Hepatocyte (in vitro differentiated cells): ENCODE measurements at places on chromosomes 11 and 22.

DNA sequence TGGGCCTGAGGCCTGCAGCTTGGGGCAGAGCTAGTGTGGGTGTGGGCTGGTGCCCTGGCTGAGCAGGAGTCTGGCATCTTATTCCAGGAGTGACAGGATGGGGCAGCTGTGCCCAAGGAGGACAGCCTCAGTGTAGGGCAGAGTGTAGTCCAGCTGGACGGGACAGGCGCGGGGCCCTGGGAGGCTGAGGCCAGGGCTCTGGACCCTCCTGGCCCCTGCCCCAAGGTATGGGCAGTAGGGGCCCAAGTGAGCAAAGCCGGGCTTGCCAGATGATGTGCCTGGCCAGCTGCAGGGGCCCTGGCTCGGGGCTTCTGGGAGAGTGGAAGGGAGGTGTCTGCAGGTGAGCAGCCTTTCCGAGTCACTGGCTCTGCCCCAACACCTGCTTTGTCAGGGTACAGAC is 1190.9 kb downstream of the BRD1 start:
- DNase-seq = no peak

GRCh38 chr11:60334005-60334620 is 7.1 kb downstream of the MS4A6E start:
- peak; percentile 69 for DNase-seq

GRCh38 chr11:57392066-57392762 is 1.8 kb upstream of the PRG2 start:
- no peak for DNase-seq

GRCh38 chr22:18103527-18104269 is 6.9 kb upstream of the TUBA8 start:
- no peak for DNase-seq

GRCh38 chr11:47272706-47273105 is 2.8 kb downstream of the MADD start:
- no peak for DNase-seq

- no peak for DNase-seq
These were observed 219.0 kb downstream of the CASP12 start for GRCh38 chr11:104679258-104679657.

- DNase-seq = no peak
These were observed 52.3 kb downstream of the ZNRF3 start for GRCh38 chr22:28935713-28936112.

DNA sequence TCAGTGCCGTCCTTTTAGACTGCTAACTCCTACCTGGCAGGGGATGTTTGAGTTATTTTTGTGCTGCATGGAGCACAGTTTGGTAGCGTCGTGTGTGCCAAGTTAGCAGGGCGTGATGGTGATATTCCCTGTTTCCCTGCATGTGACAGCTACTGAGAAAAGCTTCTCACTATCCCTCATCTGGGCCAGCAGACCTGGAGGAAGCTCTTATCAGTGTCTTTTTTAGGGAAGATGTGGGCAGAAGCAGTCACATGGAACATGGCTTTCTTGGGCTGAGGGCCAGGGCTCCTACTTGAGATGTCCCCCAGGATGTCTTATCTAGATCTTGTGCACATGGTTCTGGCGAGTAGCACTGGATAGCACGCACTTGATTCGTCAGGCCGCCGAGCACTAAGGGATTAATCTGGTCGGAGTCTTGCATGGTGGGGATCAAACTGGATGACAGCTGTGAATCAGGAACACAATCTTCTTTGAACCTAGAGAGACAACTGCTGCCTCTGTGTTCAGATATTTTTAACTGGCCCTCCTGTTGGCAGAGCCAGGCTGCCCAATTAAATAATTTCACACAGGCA is 33.8 kb downstream of the TECTA start:
- peak; percentile 12 for DNase-seq

DNA sequence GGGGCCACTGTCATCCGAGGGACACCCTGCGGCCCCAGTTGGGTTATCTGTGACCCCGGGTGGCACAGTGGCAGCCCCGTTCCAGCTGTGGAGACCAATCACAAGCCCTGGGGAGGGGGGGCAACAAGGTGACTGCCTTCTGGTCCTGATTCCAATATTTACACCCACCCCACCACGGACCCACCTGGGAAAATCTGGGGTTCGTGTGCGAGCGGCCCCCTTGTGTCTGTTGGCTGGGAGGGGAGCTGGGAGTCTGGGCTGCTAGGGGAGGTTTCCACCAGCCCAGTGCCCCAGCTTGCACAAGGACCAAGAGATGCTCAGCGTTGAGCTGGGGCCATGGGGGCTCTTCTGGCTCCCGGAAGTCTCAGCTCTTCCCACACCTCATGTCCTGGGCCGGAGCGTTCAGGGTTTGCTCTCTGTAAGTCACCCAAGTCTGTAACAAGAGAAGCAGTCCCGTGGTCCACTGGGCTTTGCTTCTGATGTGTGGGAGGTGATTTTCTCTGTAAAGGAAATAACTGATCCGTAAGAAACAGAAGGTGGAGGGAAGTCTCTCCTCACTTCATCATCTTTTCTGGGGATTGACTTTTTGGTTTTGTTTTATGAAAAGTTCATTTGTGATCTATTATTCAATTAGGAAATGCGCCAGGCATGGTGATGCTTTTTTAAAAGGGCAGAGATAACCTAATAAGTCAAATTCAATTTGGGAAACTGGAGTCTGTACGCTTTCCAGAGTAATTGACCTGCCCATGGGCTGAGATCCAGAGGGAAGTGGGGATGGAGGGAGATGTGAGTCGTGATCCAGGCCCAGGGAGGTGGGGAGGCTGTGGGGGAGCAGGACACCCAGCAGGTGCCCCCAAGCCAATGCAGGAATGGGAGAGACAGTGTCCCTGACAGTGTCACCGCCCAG is 22.4 kb upstream of the GAL start:
- DNase-seq = no peak

- DNase-seq = no peak
These were observed 90.8 kb downstream of the TECTA start for GRCh38 chr11:121191818-121192217.

GRCh38 chr11:73478737-73479347 is 102.6 kb downstream of the RELT start:
- DNase-seq = peak; percentile 28

DNA sequence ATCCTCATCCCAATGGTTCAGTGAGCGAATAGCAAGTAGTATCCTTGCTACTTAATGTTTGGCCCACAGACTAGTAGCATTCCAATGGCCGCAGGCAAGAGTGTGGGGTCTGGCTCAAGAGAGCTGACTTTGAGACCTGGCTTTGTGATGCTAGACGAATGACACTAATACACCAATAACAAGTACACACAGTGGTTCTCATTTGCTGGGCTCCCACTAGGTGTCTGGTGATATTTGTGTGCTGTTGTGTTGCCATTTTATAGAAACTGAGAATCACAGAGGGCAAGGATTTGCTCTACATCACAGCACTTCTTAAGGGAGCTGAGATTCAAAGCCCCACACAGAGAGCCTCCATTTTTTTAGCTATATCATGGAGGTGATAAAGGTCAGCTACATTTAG is 351.2 kb downstream of the TENM4 start:
- DNase-seq = no peak

GRCh38 chr11:134518616-134519389 is 106.8 kb upstream of the B3GAT1 start:
- DNase-seq = no peak

DNA sequence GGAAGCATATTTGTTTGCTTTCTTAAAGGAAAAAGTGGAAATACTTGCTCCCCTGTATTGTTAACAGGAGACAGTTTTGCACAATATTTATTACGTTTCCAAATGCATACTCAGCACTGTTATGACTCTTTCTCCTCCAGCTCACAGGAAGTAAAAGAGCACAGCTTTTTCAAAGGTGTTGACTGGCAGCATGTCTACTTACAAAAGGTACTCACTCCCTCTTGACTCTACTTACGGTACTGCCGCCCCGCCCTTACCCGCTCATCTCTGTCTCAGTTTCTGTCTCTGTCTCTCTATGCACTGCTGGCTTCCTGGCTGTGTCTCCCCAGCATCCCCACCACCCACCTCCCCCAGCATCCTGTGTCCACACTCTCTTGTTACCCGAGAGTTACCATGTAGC is 32.2 kb upstream of the MYO18B start:
- no peak for DNase-seq

- DNase-seq = no peak
These were observed 15.5 kb upstream of the DEPDC7 start for GRCh38 chr11:33000181-33000580.

GRCh38 chr22:22061085-22062077 is 78.8 kb upstream of the TOP3B start:
- DNase-seq = peak; percentile 76

DNA sequence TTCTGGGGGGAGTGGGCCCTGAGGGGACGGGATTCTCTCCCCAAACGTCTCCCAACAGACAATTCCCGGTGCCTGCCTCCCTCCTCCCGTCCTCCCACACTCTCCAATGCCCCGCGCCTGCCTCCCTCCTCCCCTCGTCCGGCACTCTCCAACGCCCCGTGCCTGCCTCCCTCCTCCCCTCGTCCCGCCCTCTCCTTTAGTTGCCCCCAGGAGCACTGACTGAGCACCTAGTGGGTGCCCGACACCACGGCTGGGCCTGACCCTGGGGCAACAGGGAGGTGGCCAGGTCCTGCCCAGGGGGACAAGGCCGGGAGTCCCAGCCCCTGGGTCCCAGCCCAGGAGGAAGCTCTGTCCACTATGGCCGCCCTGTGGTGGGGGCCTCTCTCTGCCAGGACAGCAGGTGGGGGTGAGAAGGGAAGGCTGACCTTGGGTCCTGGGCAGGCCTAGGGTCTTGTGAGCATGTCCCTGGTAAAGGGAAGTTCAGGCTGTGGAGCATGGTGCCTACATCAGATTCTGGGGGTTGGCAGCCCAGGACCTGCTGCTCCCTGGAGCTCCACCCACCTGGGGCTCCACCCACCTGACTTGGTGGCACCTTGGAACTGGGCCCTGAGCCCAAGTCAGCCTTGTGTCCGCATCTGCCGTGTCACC is 942.3 kb downstream of the BRD1 start:
- DNase-seq = no peak

GRCh38 chr11:25211635-25212254 is 714.9 kb downstream of the LUZP2 start:
- no peak for DNase-seq

DNA sequence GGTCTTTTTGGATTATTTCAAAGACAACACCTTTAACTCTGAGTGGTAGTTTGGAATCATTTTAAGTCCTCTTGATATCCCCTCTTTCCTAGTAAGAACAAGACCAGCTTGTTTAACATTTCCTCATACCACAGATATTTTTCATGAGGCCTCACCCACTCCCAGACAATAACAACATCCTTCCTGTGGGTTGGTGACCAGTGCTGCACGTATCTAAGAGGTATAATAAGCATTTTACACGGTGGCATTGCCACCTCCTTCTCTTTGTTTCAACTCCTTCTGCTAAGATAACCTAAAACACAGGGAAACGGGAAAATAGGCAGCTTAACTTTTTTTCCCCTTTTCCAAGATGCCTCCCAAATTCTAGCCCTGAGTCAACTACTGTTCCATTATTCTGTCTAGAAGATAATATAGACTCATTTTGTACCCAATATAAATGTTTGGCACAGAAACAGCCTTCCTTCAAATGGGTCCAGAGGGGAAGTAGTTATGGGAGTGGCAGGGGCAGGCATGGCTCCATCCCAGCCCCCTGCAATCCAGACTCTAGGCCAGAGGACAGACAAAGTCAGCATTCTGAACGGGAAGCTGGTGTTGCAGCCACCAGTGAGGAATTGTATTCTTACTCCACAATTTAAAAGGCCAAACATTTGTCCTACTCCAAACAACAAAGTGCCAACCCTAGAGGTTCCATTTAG is 28.5 kb downstream of the MAML2 start:
- DNase-seq = no peak

- DNase-seq = peak; percentile 33
These were observed 18.3 kb upstream of the SLC5A1 start for GRCh38 chr22:32024796-32025195.
